ENCODE measurements at places on chromosomes 3 and 15.

GRCh38 chr3:186754006-186754405 is 29.4 kb upstream of the EIF4A2 start:
- no peak for DNase-seq

DNA sequence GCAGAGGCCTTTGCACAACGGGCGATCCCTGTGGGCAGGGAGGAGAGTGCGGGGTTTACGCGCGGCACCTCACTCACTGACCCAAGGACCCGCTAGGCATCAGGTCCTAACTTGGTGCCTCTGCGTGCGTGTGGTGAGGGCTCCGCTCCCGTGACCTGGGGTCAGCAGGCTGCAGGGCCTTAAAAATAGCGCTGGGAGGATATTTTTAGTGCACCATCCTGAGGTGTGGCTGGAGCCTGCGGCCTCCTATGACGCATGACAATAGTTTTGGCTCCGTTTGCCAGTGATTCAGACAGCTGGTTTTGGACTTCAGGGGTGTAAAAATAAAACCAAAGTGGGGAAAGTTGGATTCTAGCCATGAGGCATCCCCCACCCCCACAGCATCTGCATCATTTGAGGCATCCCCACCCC is 139.0 kb downstream of the FAM43A start:
- DNase-seq, result no peak

DNA sequence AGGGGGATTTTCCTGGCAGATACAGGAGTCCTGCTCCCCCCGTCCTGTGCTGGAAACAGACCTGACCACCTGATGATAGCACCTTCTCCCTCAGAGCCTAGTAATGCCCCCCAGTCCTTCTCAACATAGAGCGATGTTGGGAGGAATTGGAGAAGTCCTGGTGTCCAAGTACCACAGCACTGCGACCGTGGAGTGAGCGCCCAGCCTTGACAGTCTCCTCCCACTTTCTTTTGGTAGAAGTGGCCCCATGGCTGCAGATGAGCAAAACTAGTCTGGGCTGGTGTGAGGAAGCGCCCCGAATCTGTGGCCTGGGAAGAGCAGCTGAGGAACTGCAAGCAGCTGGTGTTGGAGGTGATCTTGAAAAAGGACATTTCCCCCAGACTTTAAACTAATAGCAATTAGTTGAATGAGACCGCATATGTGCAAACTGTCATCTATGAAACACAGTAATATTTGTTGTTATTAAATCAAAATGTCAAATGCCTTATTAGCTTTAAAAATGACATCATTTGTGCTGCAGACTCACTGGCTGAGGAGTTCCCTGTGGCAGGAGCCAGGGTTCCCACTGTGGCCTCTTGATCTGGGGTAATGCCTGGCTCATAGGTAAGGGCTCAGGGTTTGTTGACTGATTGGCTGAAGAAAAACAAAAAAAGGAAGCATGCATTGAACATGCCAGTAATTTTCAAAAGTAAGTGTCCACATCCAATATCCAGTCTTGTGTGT is 121.8 kb downstream of the CACNA2D3 start:
- no peak for DNase-seq

DNA sequence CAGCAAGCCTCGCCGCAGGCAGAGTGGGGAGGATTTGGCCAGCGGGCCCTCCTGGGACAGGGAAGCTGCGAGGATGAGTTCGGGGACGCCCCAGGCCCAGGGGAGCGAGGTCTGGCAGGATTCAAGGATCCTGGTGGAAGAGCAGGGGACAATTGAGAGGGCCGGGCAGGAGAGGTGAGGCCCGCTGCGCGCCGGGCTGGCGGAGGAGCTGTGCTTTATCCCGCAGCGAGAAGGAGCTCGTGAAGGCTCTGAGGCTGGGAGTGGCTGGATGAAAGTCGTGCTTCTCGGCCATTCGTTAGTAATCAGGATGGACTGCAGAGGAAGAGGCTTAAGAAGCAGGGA is 3.6 kb downstream of the SLC51A start:
- DNase-seq, result no peak

DNA sequence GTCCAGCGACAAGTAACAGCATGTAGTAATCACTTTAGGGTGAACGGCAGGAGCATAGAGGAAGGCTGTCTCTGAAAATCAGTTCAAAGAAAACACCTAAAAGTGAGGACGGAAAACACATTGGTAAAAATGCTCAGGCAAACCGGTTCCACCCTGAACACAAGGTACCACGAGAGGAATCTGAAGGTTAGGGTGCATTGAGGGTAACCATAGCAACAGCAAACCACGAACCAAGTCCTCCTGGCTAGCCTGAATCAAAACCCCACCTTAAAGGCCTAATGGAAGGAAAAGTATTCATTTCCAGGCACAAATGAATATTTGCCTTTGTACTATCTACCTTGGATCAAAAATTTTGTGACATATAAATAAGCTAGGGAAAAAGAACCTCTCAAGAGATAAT is 315.0 kb downstream of the OCA2 start:
- no peak for DNase-seq

- no peak for DNase-seq
These were observed 26.8 kb upstream of the OCA2 start for GRCh38 chr15:28125673-28126651.

- no peak for DNase-seq
These were observed 52.4 kb upstream of the CHST2 start for GRCh38 chr3:143067201-143067600.

DNA sequence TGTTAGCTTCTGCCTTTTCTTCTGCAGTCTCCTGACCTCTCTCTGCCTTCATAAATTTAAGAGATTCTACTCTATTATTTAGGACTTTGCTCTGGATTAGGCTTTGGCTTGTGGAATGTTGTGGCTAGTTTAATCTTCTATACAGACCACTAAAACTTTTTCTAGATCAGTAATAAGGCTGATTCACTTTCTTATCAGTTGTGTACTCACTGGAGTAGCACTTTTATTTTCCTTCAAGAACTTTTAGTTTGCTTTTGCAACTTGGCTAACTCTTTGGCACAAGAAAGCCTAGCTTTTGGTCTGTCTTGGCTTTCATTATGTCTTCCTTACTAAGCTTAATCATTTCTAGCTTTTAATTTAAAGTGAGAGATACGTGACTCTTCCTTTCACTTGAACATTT is 265.5 kb upstream of the TBC1D5 start:
- no peak for DNase-seq

GRCh38 chr3:62135741-62136140 is 237.6 kb downstream of the FEZF2 start:
- no peak for DNase-seq

GRCh38 chr3:20307383-20307782 is 121.4 kb upstream of the SGO1 start:
- DNase-seq, result no peak

GRCh38 chr15:77921664-77922063 is 155.8 kb downstream of the TBC1D2B start:
- DNase-seq, result no peak

DNA sequence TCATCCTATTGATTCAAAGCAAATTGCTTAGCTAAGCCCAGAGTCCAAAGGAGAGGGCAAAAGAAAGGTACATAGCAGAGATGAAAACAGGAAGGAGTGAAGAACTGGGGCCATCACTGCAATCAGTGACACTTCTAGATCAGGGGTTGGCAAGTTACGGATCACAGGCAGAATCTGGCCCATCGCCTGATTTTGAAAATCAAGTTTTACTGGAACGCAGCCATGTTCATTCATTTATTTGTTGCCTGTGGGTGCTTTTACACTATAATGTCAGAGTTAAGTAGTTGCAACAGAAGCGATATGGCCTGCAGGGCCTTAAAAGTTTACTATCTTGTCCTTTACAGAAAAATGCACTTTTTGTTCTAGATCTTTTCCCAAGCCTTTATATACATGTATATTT is 271.7 kb upstream of the TOPAZ1 start:
- no peak for DNase-seq

- DNase-seq, result no peak
These were observed 42.6 kb downstream of the KLHDC8B start for GRCh38 chr3:49213998-49214397.

- peak; percentile 40 for DNase-seq
These were observed 36.8 kb upstream of the POLG start for GRCh38 chr15:89371228-89372044.

- no peak for DNase-seq
These were observed 108.8 kb upstream of the PLAAT1 start for GRCh38 chr3:193132241-193132640.

DNA sequence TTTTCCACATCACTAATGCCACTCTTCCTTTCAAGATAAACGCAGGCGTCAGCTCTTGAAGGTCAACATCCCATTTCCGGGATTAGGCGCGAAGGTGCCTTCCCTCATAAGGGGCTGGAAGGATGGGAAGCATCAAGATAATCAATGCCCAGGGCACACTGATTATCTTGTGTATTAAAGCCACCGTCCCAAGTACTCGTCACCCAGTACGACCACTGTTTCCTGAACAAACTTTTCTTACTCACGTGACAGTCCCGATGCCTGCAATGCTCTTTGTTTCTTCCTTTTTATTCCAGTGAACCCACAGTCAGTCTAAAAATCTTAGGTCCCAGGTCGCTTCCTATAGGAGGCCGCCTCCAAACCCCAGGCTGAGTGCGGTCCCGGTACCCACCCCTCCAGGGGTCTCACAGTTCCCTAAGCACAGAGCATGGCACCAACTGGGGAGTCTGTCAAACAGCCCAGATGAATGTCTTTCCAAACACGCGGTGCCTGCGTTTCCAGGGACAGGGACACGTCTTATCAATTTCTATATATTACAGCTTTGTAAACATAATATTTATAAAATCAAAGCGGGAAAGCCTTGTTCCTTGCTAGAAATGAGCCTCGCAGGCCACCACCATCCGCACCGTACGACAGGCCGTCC is 589 bp downstream of the ANAPC13 start:
- no peak for DNase-seq

GRCh38 chr15:73867426-73867825 is 5.9 kb upstream of the TBC1D21 start:
- DNase-seq, result no peak

- DNase-seq, result no peak
These were observed 36.5 kb downstream of the HEG1 start for GRCh38 chr3:125019271-125019670.

- no peak for DNase-seq
These were observed 797.4 kb downstream of the GRM7 start for GRCh38 chr3:7658294-7658693.
